Dorsolateral prefrontal cortex (tissue), 122 donors: ENCODE measurements at places on chromosomes 1 and 21.

- no peak for DNase-seq
Observed at GRCh38 chr1:97562081-97562480, 358.8 kb downstream of the DPYD start.

- DNase-seq, result no peak
Observed at GRCh38 chr21:32726839-32727686, 750 bp downstream of the SYNJ1 start.

- DNase-seq, result no peak
Observed at GRCh38 chr1:192559115-192560006, 16.2 kb upstream of the RGS1 start.

GRCh38 chr1:22831729-22832413 lies 121.2 kb downstream of the EPHB2 start:
- no peak for DNase-seq
